Kasumi-1 (cell line): ENCODE measurements at places on chromosomes 3 and 15.
A peak's percentile ranks its signal among the peaks of the same experiment; 100 is the strongest.

- DNase-seq: no peak
These were observed 41.9 kb downstream of the NIPA2 start for GRCh38 chr15:22880068-22880980.

GRCh38 chr15:74191798-74192197 is 10.8 kb downstream of the STRA6 start:
- no peak for DNase-seq

DNA sequence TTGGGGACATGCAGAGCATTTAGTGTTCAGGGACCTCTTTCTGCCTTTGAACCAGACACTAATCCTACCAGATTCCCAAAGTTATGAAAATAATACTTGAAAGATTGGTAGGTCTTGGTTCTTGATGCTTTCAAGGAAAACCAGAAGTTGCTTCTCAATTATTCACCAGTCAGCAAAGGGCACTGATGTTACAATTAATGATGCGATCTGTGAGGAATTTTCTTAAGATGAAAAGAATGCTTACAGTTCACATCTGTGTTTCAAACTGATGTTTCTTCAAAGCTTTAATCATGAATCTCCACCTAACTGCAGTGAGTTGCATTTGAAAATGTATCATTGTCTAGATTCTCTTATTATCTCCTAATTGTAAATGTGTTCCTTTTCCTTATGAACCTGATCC is 161.0 kb downstream of the NAALADL2 start:
- no peak for DNase-seq

DNA sequence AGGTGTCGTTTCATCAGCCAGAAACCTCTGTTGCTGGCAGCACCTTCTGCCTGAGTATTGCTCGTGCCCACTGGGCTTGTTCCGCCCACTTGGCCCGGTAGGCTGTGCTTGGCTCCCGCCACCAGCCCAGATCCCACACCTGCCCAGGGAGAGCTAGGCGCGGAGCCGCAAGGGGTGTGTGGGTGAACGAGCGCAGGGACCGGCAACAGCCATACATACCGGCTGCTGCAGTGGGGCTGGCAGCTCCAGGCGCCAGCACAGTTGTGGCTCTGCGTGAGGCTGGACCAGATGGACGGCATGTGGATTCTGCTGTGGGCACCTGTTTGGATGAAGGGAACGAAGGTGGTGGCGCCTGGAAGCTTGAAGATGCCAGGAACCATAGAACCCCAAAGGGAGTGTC is 331.5 kb upstream of the MCTP2 start:
- no peak for DNase-seq

DNA sequence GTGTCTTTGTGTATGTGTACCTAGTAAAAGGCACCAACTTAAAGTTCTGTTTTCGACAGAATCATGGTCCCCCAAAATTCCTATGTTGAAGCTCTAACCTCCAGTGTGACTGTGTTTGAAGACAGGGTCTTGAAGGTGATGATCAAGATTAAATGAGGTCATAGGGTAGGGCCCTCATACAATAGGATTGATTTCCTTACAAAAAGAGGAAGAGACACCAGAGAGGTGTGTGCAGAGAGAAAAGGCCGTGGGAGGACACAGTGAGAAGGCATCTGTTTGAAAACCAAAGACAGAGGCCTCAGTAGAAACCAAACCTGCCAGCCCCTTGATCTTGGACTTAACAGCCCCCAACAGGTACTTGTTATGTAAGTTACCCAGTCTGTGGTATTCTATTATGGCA is 52.0 kb upstream of the CORO2B start:
- DNase-seq: peak; percentile 23

GRCh38 chr3:67382536-67382935 is 271.9 kb downstream of the SUCLG2 start:
- DNase-seq: no peak

DNA sequence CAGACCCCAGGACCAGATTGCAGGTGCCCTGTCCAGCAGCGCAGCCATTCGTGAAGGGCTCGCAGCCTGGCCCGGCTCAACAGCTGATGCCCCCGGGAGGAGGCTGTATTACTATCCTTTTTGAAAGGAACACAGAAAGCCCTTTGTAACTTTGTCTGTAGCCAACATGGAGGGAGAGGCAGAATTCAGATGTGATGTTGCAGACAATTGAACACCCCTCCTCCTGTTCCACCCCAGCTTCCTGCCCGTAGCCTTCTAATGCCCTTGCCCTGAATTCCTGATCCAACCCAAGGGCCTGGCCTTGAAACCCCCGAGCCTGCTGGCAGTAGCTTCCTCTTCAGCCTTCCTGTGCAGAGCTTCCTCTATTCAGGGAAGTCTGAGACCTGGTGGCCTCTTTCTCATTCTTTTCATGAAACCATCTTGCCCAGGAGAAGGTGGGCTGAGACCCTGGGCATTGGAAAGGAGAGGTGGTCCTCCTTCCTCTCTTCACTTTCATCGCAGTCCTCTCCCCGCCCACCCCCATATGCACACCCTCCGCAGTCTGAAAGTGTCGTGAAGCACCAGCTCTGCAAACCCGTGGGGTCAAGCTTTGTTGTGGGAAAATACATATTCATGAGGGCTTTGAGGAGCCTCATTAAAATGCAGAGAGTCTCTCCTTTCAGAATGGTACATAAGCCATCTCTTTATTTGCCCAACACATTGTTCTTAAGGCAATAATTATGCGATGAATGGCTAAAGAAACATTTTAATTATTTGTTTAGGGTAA is 109.2 kb downstream of the APBA2 start:
- DNase-seq: peak; percentile 91

GRCh38 chr3:149215515-149215914 is 6.1 kb downstream of the CP start:
- no peak for DNase-seq

GRCh38 chr3:38008971-38009580 is 18.5 kb downstream of the VILL start:
- no peak for DNase-seq

DNA sequence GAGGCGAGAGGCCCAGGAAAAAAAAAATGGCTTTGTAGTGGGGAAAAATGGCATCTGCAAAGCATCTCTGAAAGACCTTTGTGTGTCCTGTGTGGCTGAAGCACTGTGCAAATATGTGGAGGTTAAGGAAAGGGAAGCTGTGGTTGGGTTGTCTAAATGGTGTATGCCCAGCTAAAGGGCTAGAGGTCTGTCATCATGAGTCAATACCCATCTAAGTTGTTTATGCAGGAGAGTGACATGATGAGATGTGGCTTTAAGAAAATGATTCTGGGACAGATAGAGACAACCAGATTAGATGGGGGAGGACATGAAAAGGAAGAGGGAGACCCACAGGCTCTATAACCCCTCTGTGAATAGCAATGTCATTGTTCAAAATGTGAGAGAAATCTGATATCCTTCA is 280.7 kb downstream of the MFSD1 start:
- peak; percentile 59 for DNase-seq

GRCh38 chr15:33314069-33314468 is 3.3 kb downstream of the RYR3 start:
- DNase-seq: no peak

- DNase-seq: no peak
These were observed 17.1 kb upstream of the CSRNP1 start for GRCh38 chr3:39170461-39170860.

DNA sequence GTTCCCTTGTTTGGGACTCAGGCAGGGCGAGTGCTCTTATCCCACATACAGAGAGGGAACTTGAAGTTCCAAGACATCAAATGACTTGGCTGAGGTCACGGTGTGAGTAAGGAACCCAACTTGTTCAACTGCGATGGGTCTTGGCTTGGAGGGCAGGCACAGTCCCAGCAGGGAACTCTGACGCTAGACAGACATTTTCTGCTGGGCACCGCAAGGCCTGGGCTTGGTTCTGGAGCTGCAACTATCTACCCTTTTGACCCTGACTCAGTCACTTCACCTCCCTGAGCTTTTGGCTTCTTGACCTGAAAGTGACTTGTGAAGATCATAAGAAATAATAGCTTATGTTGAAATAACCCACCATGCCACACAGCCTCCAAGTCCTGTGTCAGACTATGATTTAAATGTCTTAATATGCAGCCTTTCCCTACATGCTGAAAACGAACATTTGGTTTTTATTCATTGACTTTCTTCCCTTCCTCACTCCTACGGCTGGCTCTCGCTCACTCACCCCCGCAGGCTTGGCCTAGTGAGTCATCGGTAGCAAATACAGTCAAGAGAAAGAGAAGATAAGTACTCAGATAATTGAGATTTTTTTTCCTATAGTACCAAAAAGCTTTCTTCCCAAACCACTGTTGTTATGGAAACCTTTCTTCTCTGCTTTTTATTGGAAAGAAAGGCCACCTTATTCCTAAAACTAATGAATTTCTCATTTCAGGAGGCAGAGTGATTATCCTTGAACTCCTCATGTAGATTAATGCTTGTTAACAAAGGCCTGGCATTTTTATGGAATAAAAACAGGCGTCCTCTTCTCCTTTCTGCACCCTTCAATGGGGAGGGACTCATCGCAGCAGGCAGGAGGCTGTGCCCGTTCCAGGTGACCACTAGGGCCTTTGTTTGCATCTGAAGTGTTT is 178.4 kb downstream of the ATP10A start:
- no peak for DNase-seq

DNA sequence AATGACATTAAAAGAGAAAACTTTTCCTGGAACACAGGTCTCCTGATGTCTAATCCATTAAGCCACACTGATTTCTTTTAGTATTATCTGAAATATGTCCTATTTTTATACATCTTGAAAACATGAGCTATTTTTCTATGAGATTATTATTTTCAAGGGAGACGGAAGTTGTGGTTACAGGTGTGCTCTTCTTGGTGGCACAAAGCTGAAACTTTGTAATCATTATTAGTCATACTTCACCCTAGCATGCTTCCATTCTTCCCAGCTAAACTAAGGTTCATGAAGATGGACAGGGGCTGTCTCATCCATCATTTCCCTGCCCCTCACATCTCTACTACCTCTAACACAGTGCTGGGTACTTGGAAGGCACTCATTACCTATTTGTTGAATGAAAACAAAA is 85.6 kb upstream of the POU1F1 start:
- DNase-seq: no peak

DNA sequence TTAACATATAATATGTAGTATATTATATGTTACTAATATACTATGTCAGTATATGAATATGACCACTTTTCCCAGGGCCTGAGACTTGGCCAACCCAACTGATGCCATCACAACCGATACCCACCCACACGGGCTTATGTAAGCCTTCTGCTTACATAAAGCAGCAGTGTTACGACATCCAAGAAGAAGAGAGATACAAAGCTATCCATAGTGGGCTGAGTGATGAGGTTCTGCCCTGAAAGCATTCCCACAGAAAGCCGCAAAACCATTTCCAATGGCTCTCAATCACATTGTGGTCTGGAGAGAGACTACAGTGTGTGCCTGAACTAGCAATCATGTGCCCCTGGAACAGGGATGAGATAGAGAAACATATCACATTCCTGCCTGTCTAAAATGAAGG is 177.9 kb downstream of the PLOD2 start:
- DNase-seq: no peak

GRCh38 chr3:53593611-53594010 is 99.2 kb downstream of the CACNA1D start:
- DNase-seq: no peak

GRCh38 chr3:114155370-114155821 is 23.5 kb downstream of the DRD3 start:
- DNase-seq: peak; percentile 84

- no peak for DNase-seq
These were observed 27.3 kb upstream of the PRTG start for GRCh38 chr15:55770261-55770660.

DNA sequence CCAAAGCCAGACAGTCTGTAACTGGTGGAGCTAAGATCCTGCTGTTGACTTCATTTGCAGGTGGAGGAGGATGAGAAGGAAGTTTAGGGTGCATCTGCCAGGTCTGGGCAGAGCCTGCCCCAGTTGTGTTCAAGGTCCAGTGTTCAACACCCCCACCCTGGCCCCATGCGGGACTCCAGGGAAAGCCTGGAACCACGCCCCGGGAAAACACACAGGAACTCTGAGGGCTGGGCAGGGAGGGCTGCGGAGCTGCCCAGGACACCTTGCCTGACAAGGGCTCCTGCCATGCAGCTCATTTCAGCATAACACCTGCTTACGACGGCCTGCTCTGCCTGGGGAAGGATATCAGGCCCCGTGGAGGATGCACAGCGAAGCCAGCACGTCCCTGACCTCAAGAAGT is 286.3 kb downstream of the XXYLT1 start:
- no peak for DNase-seq
